NCI-H2171 (cell line): ENCODE measurements at places on chromosomes 3 and 15.

DNA sequence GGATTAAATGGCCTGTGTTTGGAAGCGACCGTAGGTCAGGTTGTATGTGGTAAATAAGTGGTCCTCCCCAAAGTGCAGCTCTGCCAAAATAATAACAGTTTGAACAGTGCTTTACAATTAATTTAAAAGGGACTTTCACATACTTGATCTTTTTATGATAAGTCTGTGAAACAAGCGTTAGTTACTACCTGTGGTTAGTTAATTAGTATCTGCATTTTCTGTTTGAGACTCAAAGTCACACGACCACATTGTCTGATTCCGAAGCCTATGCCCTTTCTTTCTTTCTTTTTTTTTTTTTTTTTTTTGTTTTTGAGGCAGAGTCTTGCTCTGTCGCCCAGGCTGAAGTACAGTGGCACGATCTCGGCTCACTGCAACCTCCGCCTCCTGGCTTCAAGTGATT, 45.1 kb downstream of the ATG7 start:
- no peak for DNase-seq

DNA sequence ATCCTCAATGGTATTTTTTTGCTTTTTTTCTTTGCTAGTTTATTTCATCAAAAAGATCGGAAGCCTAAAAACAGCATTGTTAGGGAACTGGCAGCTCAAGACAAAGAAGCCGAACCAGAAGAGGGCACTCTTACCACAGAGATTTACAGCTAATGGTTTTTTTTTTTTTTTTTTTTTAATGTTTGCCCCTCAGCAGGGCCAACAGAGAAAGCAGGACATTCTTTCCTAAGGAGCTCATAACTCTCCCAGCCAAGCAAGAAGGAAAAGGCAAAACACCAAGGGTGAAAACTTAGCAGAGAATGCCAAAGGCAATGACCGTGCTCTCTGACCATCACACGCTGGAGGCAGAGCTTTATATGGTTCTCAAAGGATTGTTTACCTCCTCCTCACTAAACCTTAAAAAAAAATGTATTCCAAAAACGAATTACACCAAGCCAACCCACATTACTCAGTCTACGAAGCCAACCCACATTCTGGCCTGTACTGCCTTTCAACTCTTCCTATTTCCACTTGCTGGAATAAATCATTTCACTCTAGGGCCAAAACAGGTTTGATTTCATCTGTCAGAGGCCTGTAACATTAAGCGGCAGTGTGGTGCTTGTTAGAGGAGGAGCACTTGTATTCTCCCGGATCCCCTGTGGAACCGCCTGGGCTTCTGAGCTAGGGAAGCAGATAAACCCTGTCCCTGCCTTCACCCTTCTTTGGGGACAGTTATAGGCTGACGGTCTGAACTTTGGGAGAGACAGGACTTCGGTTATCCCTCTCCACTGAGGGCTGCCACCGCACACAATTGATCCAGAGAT, 35.6 kb upstream of the GYG1 start:
- peak; percentile 38 for DNase-seq

GRCh38 chr15:25947323-25948314, 84.5 kb upstream of the ATP10A start:
- no peak for DNase-seq

DNA sequence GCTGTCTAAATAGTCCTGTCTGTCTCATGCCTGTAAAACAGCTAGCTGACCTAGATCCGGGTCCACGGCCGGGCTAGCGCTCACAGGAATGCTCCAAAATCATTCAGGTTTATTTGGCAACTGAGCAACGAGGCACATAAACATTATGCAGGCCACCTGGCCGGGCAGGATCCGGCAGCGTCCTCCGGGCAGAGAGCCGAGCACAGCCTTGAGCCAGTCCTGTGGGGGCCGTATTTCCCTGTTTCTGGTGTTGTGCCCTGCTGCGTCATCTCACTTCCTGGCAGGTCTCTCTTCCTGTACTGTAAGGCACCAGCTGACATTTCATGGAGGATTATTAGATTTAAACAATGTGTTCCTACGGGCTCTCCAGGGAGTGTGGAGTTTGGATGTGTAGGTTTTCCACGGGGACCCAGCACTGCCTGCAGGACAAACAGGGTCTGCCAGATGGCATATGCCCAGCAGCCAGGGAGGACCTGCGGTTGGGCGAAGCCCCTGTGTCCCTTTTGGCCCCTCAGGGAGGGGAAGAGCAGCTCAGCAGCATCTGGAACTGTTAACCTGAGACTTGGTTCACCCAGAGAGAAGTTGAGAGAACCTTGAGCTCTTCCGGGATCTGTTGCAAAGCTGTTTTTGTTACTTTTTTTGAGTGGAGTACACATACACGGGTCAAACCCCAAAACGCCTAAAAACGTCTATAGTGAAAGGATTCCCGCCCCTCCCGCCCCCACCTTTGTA, 16.6 kb upstream of the LRRK1 start:
- peak; percentile 72 for DNase-seq

- DNase-seq: no peak
Measured at GRCh38 chr15:95284933-95285421, 1045.5 kb upstream of the NR2F2 start.

- DNase-seq: no peak
Measured at GRCh38 chr3:25583343-25583742, 81.4 kb downstream of the TOP2B start.

DNA sequence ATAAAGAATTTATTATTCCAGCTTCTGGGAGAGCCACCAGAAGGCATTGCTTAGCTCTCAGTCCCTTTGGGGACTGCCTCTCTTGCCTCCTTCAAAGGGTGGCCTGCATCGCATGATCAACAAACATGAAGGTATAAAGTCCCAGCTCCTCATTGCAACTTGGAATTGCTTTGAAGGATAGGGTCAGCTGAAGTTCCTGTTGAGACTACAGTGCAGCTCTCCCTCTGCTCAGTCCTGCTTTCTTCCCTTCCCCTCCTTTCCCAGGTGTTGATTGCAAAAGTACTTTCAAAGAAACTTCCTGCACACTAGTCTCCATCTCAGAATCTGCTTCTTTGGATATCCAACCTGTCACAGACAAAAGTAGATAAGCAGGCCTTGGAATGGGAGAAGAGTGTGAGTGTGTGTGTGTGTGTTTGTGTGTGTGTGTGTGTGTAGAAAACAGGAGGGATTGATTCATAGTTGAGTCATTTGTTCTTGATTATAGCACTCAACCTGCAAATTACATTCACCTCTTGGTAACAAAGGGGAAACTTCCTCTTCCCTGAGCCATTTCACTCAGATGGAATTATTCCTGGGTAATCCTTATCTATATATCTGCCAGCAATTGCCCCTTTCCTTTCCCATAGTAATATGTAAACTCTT, 13.7 kb downstream of the CCR8 start:
- DNase-seq: no peak

DNA sequence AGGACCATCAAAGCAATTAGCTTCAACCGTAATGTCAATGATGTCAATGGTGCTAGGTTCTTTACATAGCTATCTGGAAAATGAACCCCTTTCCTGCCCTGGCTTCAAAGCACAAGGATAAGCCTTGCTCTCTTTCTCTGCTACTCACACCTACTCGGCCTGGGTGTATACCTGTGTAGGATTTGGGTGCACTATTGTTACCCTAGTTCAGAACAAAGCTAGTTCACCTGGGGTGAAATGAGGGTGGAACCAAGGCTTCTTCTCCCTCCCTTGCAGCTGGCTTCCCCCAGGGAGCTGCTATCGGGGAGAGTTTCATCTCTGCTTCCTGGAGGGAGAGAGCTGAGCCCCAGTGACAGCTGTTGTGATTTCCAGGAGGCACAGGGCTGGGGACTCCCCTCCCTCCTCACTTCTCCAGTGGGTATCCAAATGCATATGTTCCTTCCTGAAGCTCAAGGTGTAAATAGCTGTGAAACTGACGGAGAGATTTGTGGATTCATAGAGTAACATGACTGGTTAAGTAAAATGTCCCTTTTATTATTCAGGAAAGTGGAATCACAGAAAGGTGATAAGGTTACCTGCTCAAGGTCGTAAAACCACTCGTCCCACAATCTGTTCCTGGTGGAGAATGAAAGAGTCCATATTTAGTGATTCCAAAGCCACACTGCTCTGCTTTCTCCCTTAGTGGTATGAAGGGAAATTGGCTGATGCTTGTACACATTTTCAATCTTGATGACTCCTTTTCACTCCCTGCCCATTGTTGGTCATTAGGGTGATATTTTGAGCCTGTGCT, 11.8 kb upstream of the C3orf70 start:
- DNase-seq: peak; percentile 93

- DNase-seq: no peak
Measured at GRCh38 chr3:139121513-139122220, 77.0 kb upstream of the PRR23C start.

DNA sequence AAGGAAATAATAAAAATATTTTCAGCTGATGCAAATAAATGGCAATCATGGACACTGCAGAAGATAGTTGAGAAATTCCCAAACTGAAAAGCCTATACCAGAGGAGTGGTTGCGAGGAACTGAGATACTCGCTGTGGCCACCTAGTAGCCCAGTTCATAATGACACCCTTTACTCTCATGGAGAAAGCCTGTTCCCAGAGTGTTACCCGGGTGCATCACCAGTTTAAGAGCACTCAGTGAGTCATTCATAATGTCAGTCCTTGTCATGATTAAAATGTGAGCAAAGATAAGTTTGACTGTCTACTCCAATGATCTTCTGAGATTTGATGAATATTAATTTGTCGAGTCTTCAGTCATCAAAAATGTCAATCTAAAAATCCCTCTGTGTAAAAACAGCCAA, 138.4 kb upstream of the LRRC3B start:
- DNase-seq: no peak

GRCh38 chr3:144403040-144403457, 431.4 kb downstream of the DIPK2A start:
- no peak for DNase-seq

- DNase-seq: no peak
Measured at GRCh38 chr15:68599560-68600071, 20.8 kb downstream of the CORO2B start.

- DNase-seq: no peak
Measured at GRCh38 chr3:193301433-193301832, 60.4 kb downstream of the PLAAT1 start.

DNA sequence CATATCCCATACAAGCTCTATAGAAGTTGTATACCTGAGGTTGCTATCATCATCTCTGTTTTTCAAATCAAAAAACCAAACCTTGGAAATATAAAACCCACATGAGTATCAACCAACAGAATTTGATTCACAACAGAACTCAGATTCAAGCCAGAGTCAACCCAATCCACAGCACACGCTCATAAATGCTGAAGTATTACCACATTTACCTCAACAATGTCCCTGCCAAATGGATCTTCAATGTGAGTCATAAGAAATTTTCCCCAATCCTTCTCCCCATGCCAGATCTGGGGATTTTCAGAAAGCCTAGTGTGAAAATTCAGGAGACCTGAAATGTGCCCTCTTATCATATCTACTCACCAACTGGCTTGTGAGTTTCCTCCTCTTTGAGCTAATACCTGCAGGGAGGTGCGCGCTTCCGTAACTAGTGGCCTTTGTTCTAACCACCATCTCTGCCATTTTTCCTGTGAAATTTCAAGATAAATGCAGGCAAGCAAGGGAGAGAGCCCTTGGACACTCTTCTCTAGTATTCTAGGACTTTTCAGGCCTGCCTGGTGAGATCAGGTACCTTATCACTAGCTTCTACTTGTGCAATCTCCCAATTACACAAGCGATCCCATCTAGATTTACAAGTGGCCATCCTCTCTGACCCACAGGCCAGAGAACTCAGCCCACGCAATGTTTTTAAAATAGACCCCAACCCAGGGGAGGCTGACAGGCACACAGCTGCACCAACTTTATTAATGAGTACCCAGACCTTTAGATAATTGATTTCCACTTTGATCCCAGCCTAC, 1076.9 kb upstream of the CFAP20DC start:
- DNase-seq: no peak

GRCh38 chr15:74245342-74245931, 9.3 kb downstream of the CCDC33 start:
- DNase-seq: peak; percentile 95

DNA sequence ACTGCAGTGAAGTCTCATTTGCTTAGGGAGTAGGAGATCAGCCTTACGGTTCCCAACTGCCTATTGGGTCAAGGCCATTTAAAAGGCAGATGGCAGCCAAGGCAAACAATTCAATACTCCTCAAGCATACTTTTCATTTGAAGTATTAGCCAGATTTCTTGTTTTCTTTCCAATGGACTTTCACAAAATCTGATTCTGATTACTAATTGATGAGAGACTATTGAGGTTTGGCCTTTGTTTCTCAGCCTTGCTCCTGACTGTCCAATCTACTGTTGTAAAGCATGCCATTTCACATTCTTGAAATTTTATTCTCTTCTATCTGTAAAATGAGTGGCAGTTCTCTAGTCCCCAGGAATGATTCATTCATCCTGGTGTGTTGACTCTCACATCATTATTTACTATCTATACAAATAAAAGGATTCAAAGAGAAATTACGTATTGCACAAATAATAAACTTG, 166.2 kb upstream of the TGFBR2 start:
- no peak for DNase-seq

DNA sequence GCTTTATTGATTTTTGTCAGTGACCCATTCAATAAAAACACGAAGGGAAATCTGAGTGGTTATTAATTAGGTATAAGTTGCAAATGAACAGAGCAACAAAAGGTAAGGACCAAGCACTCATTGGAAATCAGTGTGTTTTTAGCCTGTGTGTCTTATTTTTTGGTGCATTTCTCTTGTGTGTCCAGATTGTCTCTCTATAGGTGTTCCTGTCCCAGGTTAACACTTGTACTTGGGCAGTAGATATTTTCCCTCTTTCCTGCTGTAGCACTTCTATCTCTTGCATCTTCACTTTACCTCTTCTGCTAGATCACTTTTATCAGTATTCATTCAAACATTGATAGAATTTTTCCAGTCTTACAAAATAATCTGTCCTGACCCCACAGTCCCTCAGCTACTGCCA, 37.0 kb downstream of the MAPK6 start:
- DNase-seq: no peak

DNA sequence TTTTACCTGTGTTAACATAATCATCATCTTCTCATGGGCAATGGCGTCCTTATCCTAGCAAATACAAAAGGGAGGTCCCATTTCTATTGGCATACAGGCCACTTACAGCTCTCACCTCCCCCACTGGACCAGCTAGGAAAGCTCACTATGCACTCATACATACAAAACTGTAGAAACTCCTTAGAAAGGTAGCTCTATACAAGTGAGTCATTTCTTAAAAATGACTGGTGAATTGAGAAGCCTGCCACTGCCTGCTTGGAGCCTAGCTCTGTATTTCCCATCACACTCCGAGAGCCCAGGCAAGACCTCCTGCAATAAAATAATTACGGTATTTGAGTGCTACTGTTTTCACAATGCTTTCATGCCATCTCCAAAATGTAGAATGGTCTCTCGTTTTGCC, 321.8 kb downstream of the ULK4 start:
- no peak for DNase-seq

DNA sequence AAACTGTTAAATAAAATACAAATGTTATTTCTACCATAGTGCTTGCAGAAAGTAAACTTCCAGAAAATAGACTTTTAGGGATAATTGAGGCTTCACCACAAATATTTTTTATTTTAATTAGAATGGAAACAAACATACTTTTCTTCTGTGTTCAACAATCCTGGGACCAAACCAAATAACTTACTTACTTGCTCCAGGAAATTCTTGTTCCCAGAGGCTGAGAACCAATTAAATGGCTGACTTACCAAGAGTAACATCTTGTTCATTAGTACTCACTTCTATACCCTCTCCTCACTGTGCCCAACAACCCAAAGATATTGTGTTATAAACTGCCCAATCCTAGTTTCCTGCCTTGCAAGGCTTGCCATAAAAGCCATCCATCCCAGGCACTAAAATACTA, 172.2 kb upstream of the PFN2 start:
- no peak for DNase-seq

- DNase-seq: no peak
Measured at GRCh38 chr15:86041399-86041798, 38.3 kb upstream of the AGBL1 start.
